ENCODE measurements at places on chromosomes 2 and 18.

GRCh38 chr2:99512181-99512591, 22.4 kb upstream of the REV1 start:
- DNase-seq = no peak

- no peak for DNase-seq
Measured at GRCh38 chr18:10872304-10872703, 277.1 kb downstream of the PIEZO2 start.

GRCh38 chr2:173881461-173881860, 83.7 kb downstream of the SP3 start:
- DNase-seq = no peak

GRCh38 chr18:79385326-79385707, 10.4 kb upstream of the NFATC1 start:
- no peak for DNase-seq

DNA sequence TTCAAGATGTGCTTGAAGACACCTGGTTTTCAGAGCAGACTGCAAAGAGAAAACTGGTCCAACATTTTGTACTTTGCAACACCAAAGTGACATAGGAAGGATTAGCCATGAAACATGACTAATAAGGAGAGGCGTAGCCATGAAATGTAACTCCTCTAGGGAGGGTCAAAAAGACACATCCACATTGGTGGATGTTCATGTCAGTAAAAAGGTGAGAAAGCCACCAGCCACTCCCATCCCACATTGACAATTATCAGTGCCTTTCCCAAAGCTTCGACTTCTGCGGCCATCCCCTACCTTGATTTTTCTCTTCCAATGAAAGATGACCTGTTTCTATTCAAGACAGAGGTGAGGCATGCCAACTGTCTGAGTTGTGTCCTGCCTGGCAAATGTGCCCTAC, 223.2 kb downstream of the ALK start:
- no peak for DNase-seq

- no peak for DNase-seq
Measured at GRCh38 chr2:30239308-30239985, 8.1 kb downstream of the LBH start.

DNA sequence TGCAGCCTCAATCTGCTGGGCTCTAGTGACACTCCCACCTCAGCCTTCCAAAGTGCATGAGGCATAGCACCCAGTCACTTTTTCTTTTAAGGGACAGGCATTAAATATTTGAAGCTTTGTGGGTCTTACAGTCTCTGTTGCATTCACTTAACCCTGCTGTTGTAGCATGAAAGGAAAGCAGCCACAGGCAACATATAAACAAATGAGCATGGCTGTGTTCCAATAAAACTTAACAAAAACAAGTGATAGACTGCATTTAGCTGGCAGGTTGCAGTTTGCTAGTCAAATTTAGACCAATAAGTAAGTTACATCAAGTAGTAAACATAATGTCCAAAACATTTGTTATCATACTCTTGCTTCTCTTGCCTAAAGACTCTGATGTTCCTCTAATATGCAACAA, 297.3 kb upstream of the MMADHC start:
- DNase-seq = no peak

DNA sequence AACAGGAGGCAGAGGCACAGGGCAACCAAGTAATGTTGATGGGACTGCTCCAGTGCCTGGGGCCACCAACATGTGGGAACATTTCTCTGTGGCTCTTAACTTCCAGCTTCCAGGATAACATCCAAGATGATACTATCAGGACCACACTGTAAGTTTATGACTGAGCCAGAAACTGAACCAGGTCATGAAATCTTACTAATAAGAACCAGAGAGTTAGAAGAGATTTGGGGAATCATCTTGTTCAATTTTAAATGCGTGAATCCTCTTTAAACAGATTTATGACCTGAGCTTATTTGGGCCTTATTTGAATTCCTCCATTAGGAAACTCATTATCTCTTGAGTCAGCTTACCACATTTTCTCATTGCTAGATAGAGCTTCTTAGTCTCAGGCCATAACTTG, 45.0 kb downstream of the MAP2 start:
- no peak for DNase-seq

DNA sequence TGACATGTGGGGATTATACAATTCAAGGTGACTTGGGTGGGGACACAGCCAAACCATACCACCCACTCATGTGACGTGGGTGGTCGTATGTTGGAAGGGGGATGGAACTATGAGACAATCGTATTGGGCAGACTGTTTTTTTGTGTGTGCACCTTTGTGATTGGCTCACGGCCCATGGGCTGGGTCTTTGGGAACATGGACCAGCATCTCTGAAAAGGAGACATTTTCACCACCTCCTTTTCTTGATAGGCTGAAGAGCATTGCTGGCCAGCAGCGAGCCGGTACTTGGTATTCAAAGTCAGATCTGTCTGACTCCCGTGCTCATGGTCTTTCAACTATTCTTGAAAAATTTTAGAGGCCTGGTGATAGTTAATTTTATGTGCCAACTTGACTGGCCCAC, 62.1 kb downstream of the DIPK1C start:
- no peak for DNase-seq
